ENCODE measurements at places on chromosomes 1 and 21.

DNA sequence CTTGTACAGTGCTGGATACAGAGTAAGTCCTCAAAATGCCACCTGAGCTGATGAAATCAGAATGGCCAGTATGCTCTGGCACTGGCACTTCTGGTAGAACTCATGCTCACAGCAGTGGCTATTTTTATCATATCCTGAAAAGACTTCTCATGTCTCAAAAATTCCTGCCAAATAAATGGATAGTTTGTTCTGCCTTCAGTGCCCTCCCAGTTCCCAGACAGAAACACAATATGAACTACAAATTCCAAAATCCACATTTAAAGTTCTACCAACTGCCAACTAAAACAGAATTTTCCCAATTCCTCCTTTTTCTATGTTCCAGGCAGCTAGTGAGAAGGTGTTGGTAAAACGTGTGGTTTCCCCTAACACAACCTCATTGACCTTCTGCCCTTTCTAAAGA lies 51.4 kb upstream of the RGS1 start:
- no peak for DNase-seq

- DNase-seq = no peak
Measured at GRCh38 chr1:149997585-149998262, 12.8 kb downstream of the OTUD7B start.

DNA sequence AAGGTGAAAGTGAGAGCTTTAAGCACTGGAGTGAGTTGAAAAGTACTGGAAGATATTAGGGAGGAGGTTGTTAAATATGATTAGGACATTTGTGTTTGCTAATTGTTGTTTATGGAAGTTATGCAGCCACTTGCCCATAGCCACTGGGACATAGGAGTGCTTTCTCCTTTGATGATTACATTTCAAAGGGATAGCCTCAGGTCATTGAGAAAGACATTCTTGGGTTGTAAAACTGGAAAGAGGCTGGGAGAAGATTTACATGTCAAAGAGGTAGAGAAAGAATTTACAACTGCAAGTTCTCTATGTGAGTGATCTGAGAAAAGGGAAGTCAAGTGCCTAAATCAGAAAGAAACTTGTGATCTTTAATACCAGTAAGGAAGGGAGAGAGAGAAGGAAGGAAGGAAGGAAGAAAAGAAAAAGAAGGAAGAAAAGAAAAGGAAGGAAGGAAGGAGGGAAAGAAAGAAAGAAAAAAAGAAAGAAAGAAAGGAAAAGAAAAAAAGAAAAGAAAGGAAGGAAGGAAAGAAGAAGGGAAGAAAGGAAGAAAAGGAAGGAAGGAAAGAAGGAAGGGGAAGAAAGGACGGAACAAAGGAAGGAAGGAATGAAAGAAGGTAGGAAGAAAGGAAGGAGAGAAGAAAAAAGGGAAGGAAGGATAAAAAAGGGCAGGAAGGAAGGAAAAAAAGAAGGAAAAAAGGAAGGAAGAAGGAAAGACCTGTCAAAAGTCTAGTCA lies 284.6 kb upstream of the DPYD start:
- DNase-seq = no peak

DNA sequence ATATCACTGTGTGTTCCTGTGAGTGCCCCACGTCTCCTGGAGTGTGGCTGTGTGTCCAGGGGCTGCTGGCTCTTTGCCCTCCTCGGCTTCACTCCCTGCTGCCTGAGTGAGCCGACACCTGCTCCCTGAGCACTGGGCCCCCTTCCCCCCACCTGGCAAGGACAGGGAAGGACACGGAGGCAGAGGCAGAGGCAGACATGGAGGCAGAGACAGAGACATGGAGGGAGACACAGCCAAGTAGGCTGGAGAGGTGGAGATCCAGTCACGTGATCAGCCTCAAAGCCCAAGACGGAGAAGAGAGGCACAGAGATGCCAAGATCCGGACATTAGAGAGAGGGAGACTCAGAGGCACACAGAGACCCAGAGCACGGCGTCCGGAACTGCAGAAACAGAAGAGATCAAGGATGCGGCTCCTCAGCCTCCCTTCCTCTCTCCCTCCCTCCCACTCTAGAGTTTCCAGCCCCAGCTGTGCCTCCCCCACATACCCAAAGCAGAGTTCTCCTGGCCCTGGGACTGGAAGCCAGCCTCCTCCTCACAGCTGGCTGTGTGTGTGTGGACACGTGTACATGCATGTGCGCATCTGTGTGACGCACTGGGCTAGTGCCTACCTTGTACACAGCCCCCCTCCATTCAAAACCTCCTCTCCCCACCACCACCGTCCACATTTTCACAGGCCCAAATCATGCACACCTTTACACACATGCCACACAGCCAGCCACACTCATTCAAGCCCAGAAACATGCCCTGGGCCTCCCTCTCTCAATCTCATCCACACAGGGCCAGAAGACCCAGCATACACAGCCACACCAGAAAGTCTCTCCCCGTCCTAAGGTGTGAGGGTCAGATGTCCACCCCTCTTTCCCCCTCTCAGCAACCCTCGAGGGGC lies 39.1 kb upstream of the WASF2 start:
- no peak for DNase-seq

DNA sequence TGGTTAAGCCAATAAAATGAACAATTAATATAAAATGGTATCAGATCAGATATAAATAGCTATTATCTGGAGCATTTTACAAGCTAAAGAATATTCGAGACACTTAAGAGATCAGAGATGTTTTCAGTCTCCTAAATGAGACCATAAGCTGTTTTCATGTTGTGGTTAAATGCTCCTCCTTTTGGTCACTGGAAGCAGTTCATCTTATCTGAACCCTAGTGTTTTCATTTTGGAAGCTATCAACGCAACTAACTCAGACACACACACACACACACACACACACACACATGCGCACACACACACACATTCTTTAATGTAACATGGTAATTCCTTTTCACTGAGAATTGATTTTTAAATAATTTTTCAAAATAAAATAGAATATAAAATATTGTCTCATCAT lies 10.0 kb upstream of the LRRC8C start:
- no peak for DNase-seq

GRCh38 chr1:218480588-218481099 lies 135.5 kb downstream of the TGFB2 start:
- no peak for DNase-seq

- DNase-seq = no peak
Measured at GRCh38 chr1:20183616-20184271, 2.2 kb upstream of the UBXN10 start.

DNA sequence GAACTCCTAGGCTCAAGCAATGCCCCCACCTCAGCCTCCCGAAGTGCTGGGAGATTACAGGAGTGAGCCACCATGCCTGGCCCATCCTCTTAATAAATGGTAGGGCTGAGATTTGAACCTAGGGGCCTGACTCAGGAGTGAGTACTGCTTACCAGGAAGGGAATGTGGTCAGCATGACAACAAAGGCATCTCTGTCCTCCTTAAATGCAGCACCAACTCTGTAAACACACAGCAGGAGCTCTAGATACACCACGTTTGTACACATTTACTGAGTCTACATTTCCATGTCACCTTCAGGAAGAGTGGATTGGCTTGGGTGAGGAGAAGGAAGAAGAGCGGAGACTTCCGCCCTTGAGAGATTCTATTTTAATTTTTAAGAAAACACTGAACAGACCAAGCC lies 38.5 kb downstream of the HIVEP3 start:
- DNase-seq = no peak

DNA sequence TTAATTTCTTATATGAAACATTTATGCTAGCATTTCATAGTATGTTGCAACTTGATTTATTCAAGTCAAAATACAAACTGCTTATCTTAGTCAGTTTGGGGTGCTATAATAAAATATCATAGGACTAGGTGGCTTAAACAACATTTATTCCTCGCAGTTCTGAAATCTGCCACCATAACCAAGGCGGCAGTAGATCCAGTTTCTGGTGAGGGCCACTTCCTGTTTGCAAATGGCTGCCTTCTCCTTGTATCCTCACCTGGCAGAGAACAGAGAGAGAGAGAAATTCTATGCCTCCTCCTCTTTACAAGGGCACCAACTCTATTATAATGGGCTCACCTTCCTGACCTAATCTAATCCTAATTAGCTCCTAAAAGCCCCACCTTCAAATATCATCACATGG lies 76.1 kb upstream of the RGS2 start:
- no peak for DNase-seq

DNA sequence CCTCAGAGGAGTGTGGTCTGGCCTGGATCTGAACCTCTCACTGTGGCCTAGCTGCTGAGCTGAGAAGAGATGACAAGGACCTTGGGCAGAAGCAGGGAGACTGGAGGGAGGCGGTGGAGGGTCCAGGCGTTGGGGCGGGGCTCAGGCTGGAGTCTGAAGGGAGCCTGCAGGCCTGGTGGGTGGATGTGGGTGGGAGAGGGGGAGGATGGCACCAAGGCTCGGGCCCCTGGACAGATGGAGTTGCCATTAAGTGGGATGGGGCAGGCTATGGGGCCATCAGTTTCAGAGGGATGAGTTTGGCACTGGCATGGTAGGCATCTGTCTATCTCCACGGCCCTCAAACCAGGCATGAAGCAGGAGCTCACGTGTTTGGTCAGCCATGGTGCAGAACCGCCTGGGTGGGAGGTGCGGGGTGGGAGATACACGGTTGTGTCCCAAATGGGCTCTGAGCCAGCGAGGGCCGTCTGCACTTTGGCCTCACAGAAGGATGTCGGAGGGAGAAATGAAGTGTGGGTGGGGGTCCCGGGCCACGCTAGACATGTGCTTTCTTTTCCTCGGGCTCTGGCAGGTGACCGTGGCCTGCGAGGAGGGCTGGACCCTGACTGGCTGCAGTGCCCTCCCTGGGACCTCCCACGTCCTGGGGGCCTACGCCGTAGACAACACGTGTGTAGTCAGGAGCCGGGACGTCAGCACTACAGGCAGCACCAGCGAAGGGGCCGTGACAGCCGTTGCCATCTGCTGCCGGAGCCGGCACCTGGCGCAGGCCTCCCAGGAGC lies 23.6 kb downstream of the PCSK9 start:
- no peak for DNase-seq

DNA sequence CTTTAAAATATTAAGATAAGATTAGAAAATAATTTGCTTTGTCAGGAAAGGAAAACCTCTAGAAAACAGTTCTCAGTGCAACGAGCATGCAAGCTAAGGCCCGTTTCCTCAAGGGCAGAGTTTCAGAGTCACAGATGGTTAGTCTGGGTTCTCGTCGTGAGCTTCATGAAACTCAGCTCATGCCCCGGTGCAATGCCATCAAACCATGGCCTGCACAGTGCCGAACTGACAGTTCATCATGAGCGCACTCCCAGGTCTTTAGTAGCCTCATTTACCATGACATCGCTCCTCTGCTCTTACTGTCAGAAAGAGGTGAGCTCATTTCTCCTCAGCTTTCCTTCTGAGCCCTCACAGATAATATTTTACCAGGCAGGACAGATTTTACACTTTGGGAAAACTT lies 319.2 kb downstream of the NTNG1 start:
- DNase-seq = no peak

- no peak for DNase-seq
Measured at GRCh38 chr1:34296059-34296458, 119.4 kb downstream of the C1orf94 start.

DNA sequence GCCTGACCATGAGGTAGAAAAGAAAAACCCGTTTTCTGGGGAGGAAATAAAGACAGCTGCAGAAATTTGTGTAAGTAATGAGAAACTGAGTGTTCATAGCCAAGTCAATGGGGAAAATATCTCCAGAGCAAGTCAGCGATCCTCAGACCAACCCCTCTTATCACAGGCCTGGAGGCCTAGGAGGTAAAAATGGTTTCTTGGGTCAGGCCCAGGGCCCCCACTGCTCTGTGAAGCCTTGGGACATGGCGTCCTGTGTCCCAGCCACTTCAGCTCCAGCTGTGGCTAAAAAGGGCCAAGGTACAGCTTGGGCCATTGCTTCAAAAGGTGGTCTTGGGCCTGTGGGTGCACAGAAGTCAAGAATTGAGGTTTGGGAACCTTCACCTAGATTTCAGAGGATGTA lies 101.0 kb downstream of the NPHS2 start:
- no peak for DNase-seq

GRCh38 chr21:44352253-44352860 lies 1.1 kb upstream of the TRPM2 start:
- no peak for DNase-seq

- no peak for DNase-seq
Measured at GRCh38 chr1:24317956-24318614, 1.1 kb upstream of the GRHL3 start.

DNA sequence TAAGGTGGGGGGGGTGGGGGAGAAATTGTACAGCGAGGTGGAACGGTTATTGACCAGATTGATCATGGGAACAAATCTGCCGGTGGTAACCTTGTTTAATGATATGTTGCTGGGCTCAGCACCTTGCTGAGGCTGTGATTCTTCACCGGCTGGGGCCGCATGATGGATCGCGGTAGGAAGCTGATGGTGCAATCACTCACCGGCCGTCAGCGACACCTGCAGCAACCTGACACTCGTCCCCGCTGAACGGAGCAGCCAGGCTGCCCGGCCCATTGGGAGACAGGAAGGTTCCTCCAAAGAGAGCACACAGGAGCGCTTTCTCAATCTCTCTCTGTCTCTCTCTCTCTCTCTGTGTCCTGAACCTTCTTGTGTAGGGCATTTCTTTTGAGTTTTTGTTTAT lies 128.5 kb upstream of the RRP15 start:
- no peak for DNase-seq

DNA sequence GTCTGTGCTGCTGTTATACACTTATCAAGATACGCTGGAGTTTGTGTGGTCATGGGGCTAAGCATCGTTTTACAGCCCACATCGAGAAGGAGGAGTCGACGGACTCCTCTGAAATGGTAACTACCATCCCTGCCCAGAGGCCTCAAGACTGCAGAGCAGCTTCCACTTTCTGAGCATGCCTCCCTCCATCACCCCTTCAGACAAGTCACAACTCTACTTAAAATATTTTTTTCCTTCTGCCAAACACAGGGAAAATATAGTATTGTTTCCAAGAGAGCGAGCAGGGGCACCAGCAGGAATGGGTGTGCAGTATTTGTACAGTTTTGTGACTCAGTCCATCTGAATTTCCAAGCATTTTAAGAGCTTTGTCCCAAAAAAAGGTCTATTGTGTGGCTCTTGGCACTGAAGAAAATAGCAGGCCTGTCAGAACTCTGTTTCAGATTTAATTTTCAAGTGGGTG lies 14.1 kb downstream of the EVA1C start:
- DNase-seq = no peak

- no peak for DNase-seq
Measured at GRCh38 chr1:61444288-61444687, 280.7 kb downstream of the TM2D1 start.

DNA sequence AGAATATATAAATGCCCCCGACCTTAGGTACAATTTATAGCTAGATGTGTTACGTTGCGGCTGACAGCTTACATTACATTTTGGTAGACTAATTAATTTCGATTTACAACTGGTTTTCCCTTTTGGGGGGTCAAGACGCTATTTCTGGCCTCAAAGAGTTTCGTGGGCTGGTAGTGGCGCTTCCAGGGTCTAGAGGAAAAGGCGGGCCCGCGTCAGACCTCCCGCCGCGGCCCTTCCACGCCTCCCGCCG lies 391 bp downstream of the IFT25 start:
- no peak for DNase-seq

- DNase-seq = no peak
Measured at GRCh38 chr1:16464917-16465625, 24.5 kb downstream of the NECAP2 start.

- DNase-seq = no peak
Measured at GRCh38 chr21:37797403-37797802, 118.9 kb downstream of the KCNJ6 start.

Data from CD4-positive, alpha-beta T cell treated with Interleukin-4 for 1 hour (primary cell).